Bronchial epithelial cell (primary cell): ENCODE measurements at places on chromosomes 5 and 9. TPM values are rescaled to one million over a fixed set of nuclear protein-coding genes. Genes with fewer than 3 reads are reported as not detected.

Gene OLFML2A
- total RNA-seq, result 4.5 and 6.3 TPM in 2 replicates

DNA sequence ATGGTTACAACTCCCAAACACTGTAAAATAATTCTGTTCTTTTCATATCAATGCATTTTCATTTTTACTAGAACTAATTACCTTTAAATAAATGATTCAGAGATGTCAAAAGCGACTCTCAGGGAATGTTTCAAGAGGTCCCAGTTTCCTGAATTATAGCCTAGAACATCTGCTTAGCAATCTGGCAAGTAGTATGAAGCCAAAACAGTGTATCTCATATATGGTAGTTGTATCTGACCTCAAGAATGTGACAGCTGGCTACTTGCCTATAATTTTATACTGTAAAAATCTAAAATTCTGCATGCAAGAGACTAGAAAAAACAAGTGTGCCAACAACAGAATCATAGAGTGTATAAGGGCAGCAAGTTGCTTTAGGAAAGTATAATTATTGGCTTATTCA, 187.7 kb upstream of the POU5F2 start:
- DNase-seq, result no peak

DNA sequence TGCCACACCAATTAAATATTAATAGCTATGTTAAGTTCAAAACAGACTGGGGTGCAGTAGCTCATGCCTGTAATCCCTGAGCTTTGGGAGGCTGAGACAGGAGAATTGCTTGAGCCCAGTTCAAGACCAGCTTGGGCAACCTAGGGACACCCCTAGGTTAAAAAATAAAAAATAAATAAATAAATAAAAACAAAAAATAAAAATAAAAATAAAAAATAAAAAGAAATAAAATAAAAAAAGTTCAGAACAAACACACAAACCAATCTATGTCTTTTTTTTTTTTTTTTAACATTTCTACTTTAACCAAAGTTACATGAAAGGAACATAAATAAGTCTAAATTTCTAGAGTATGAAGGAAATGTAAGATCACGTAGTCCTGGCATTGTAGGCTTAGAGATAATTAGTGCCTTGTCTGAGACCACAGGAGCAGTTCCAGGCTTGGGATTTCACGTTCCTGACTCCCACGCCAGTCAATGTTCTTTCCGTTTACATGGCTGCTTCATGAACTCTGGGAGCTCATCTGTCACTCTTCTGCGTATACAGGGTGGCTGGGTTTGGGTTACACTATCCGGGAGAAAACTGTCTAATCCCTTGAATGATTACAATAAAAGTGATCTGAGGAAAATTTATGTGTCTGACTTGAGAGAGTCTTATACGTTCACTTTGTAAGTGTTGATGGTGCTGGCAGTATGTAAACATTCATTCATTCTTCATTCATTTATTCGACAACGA, 85.2 kb downstream of the KIAA1958 start:
- no peak for DNase-seq

DNA sequence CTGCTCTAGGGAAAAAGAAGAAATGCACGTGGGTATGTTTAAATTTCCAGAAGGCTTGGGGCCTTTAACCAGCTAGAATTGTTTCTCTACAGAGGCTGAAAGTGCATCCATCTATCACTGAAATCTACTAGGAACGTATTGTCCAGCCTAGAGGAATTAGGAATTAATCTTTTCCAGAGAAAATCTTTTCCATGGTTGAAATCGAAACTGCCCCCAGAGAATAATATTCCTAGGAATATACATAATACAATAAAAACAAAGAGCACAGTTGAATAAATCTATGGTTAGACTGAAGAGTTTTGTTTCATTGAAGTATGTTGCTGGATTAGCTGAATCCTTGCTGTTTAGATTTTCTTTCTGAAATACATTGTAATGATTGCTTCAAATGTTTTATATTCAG, 378.5 kb downstream of the PLK2 start:
- no peak for DNase-seq

- no peak for DNase-seq
Observed at GRCh38 chr9:13568841-13569601, 289.5 kb upstream of the MPDZ start.

- no peak for DNase-seq
Observed at GRCh38 chr9:125468646-125469045, 207.0 kb downstream of the GAPVD1 start.

DNA sequence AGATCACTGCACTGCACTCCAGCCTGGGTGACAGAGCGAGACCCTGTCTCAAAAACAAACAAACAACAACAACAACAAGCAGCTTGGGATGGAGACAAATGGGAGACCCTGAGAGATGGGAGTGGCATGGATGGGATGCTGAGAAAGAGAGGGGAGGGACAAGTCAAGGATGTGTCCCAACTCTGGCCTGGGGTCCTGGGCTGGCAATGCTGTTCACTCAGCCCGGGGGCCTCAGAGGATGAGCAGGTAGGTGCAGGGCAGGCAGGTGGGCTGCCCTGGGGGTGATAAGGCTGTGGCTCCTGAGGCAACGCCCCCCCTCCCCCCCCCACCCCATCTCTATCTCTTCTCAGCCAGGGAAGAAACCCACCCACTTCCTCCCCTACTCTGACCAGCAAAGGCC, 123.0 kb downstream of the LHX2 start:
- DNase-seq, result no peak

Gene ZDHHC11B
- total RNA-seq, result under 0.01 and 0.51 TPM in 2 replicates

DNA sequence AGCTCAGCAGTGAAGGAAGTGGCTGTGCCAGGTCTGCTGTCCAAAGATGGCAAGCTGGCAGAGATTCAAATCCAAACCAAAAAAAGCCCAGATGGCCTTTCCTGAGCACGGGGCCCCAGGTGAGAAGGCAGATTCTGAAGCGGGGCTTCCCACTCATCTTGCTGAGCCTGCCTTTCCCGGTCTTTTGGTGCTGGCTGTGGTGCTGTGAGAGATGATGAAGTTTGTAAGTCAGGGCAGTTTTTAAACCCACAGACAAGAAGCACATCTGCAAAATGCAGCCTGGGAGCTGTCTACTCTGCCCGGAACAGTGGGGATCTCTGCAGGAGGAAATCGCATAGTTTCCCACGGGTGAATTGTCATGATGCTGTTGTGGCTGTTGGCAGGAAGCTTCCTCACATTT, 85.0 kb upstream of the IRX4 start:
- DNase-seq, result no peak

- no peak for DNase-seq
Observed at GRCh38 chr5:168023191-168023590, 268.3 kb upstream of the WWC1 start.

GRCh38 chr9:108439947-108440346, 415.8 kb downstream of the ACTL7B start:
- DNase-seq, result peak; percentile 85
